ENCODE measurements at places on chromosomes 12 and 14. TPM values are rescaled to one million over a fixed set of nuclear protein-coding genes. Genes with fewer than 3 reads are reported as not detected.
A peak's percentile ranks its signal among the peaks of the same experiment; 100 is the strongest.

DNA sequence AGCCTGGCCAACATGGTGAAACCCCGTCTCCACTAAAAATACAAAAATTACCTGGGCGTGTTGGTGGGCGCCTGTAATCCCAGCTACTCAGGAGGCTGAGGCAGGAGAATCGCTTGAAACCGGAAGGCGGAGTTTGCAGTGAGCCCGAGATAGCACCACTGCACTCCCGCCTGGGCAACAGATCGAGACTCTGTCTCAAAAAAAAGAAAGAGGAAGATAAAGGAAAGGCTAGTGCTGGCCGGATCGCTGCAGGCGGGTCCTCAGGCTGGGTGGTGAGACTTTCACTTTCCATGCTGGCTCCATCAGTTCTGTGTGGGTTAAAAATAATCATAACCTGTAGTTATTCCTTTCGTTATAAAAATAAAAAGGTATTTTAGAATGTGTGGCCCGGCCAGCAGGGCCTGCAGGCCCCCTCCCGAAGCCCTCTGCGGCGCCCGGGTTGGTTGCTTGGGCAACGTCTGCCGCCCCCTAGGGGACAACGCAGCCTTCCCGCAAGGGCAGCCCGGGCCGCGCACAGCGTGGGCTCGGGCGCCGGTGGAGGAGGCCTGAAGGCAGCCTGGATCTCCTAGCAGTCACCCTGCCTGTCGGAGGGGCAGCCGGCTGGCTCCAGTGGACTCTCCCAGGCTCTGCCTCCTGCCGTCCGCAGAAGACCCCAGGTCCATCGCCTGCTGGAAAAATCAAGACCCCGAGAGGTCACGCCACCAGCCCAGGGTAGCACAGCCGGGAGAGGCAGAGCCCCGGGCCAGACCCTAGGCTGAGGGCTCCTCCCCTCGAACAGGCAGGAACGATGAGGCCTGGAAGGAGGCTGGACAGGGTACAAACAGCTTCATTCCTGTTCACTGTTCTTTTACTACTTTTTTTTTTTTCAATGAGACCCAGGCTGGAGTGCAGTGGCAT is 5.0 kb upstream of the SLC25A47 start:
- DNase-seq, result no peak

- DNase-seq, result no peak
These were observed 2.3 kb upstream of the NAA30 start for GRCh38 chr14:57388067-57388466.

GRCh38 chr14:100860556-100861187 is 34.8 kb downstream of the MEG3 start:
- no peak for DNase-seq

GRCh38 chr12:72546106-72546505 is 273.9 kb downstream of the TRHDE start:
- DNase-seq, result no peak

DNA sequence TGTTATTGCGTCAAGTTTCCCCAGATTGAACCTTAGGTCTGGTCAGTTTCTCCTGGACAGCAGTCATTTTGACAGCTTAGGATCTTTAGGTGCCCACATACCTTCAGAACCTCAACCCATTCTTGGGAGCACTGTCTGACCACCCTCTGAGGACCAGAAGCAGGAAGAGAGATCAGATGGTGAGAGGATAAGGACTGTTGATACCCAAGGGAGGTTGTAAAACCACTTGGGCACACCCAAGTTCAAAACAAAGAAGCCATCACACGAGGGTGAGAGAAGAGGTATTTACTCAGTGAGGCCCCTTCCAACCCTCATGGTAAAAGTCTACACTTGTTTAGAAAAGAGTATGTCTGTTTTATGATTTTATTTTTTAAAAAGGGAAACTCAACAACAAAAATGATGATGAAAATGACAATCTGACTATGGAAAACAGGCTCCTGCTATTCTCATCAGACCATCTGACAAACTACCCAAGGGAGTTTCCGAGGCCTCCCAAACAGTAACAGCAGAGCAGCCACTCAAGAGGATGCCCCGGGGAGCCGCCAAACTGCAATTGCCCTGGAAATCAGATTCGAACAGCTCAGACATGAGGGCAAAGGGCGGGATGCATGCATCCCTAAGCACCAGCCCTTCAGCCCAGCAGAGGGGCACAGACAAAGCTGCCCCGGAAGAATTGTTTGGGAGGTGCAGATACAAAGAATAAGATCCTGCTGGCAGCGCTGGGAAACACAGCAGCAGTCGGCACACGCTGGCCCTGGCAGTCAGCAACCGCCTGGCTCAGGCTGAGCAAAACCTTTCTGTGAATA is 162.6 kb upstream of the PLEKHG7 start:
- DNase-seq, result no peak

Gene CCDC175
- total RNA-seq, result not detected

DNA sequence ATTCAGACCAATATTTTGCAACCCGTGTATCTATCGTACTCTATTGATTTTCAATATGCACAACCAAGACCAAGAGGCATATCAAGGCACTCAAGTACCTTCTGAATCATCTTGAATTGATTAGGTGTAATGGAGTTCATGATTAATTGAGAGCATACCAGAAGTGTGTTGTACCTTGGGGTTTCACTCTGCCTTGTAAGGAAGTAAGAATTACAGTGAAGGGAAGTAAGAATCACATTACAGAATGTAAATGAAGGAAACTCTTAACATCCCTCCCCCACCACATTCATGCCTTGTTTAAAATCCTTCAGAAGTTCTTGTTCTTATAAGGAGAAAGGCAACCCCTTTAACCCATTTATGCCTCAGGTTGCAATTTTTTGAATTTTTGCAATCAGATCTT is 5.4 kb upstream of the MGAT4C start:
- DNase-seq, result no peak

Gene CLEC6A
- not detected for total RNA-seq

DNA sequence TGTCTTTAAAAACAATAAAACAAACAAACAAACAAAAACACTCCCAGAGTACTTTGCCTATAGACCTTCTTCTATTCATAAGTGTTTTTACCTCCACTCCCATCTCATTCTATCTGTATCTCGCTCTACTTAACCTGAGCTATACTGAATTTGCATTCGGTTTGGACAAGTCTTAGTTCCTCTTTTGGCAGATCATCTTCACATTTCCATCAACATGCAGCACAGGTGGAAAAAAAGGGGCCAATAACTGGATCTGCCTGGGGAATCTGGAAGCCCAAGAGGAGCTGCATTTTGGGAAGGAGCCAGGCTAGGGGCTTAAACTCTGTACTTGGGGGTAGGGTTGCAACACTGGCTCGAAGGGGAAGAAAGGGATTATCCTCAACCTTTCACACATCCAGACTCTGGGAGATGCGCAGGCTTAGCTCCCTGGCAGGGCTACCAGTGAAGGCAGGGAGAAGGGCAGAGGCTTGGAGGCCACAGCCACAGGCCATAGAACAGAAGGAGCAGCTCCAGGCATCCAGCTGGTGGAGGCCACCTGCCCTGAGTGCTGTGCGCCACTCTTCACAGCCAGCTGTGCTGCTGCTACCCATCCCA is 4.1 kb downstream of the NINJ2 start:
- no peak for DNase-seq

GRCh38 chr12:50517421-50518048 is 12.8 kb downstream of the DIP2B start:
- DNase-seq, result no peak

DNA sequence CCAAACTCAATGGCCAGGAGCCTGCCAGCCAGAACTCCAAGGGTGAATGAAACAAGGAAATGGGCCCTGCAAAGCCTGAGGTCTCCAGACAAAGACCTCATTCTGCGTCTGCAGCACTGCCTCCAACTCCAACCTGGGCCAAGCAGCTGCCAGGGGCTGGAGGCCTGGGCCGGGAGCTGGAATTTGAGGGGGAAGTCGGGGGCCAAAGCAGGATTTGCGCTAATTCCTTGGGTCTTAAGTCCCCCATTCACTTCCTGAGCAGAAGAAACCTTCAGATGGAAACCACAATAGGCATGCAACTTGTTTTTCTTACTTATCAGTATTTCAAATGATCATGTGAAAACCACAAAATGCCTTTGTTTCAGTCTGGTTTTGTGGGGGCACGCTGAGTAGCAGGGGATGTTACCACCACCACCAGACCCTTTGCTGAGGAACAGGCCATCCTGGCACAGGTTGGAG is 23.0 kb upstream of the TC2N start:
- no peak for DNase-seq

- DNase-seq, result peak; percentile 77
These were observed 8.8 kb downstream of the RASSF3 start for GRCh38 chr12:64618953-64619590.

DNA sequence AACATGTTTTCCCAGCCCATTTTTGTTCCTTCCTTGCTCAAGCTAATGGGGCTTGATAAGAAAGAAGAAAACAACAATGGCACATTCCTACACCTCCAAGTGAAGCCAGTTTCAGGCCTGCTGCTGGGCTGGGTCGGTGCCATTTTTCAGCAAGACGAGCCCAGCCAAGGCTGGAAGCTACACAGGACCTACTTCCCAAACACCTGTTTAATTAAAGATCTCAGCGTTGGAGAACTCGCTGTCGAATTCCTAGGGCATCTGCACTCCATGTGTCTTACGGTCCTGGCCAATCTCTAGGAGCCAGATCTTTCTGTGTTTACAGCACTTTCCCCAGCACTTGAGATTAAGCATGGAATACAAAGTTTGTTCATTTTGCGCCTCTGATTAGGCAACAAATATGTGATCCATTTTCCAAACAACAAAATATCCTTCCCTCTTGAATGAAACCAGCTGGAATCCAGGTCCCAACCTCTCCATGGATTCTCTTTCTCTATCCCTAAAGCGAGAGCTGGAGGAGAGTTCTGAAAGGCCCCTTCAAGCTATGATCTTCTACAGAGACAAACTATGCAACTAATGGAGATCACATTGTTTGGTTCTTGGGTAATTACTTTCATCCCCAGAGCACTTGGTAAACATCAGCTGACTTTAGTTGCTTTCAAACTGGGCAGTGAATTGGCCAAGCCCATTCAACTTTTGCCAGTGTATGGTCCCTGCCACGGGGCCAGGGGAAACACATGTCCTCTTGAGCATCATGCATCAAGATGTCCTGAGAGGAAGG is 34.3 kb upstream of the TC2N start:
- DNase-seq, result no peak

- no peak for DNase-seq
These were observed 44.6 kb upstream of the GCH1 start for GRCh38 chr14:54947230-54947629.

DNA sequence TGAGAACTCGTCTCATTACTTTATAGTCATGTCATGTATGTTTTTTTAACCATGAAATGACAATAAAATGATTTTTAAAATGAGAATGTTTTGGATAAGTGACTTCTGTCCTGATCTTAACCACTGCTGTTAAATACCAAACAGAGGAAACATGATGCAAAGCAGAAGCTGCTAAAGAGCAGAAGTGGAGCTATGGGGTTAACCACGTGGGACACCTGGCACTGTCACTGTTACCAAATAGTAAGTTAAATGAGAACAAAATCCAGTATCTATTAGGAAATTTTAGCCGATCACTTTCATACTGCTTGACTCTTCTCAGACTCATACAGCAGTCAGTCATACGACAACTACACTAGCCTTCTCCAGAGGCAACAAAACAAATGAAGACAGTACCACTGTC is 82.4 kb downstream of the SCAF11 start:
- DNase-seq, result no peak
